ENCODE measurements at places on chromosomes 6 and 20. TPM values are rescaled to one million over a fixed set of nuclear protein-coding genes. Genes with fewer than 3 reads are reported as not detected.

Gene NR2E1
- total RNA-seq, result not detected

DNA sequence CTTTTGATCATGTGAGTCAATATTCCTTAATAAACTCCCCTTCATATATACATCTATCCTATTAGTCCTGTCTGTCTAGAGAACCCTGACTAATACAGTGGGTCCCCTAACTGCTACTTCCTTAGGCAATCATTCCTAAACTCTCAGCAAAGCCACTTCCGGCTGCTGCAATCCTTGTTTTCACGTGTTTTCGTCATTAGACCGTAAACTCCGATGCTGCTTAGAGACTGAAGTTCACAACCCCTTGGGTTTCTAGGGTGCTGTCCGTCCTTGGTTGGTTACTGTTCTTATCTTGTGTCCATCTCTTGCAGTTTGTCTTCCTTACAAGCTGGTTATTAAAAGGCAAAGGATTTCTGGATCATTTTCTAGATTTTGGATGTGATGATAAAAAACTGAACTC is 106.4 kb downstream of the GMPR start:
- H3K4me3 ChIP-seq, result no peak overlapping the region
- H3K36me3 ChIP-seq, result no peaks in the 10 kb centered on the region
- peaks cover 35% of the 10 kb centered on the region for H3K4me1 ChIP-seq
- H3K27ac ChIP-seq, result no peak overlapping the region
- H3K27me3 ChIP-seq, result no peaks in the 10 kb centered on the region
- DNase-seq, result no peak

Gene VSTM2L
- total RNA-seq, result 303 TPM

Gene PPP1R14C
- total RNA-seq, result 85.4 TPM

DNA sequence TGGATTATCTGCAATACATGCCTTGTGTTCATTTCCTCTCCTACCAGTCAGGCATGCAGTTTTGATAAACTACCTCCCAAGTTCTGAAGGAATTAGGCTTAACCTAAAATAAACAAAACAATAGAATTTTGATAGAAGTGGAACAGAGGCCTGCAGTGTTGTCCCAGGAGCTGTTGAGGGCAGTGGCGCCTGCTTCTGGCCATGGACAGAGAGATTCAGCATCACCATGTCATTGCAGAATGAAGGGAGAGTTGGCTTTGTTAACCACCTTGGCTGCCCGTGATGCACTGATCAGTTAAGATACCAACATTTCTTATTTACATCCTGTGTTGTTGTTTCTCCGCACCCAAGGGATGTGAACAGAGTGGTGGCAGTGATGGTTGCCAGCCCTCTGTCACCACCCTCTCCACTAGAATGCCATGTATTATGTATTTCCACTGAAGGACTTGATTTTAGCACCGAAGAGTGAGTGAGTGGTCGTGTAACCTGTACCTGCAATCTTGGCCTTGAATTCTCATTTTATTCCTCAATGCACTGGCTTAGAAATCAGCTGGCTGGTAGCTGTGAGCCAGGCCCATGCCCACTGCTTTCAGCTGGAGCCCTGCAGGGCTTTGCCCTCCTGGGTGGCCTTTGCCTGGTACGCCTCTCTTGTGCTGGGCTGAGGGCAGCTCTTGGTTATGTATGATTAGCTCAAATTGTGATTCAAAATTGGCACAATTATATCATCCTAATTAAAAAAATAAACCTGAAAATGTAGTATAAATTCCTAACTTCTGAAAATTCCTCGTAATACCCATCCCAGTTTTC is 56.5 kb downstream of the SHLD1 start:
- no peaks in the 10 kb centered on the region for H3K27me3 ChIP-seq
- DNase-seq, result no peak
- no peak overlapping the region for H3K4me3 ChIP-seq
- peaks cover 14% of the 10 kb centered on the region for H3K4me1 ChIP-seq
- H3K27ac ChIP-seq, result peak overlapping the region; percentile 41
- H3K36me3 ChIP-seq, result no peaks in the 10 kb centered on the region
